ENCODE measurements at places on chromosomes 3 and 15. TPM values are rescaled to one million over a fixed set of nuclear protein-coding genes. Genes with fewer than 3 reads are reported as not detected.
A peak's percentile ranks its signal among the peaks of the same experiment; 100 is the strongest.

MED12L gene
- polyA plus RNA-seq: 5.4 TPM

GRCh38 chr3:51099794-51100535 lies 285.1 kb upstream of the MANF start:
- H3K27ac ChIP-seq: no peak overlapping the region
- H3K27me3 ChIP-seq: no peaks in the 10 kb centered on the region
- no peaks in the 10 kb centered on the region for H3K36me3 ChIP-seq

GRCh38 chr3:40971191-40972168 lies 227.8 kb upstream of the CTNNB1 start:
- H3K36me3 ChIP-seq: no peaks in the 10 kb centered on the region
- DNase-seq: peak; percentile 74
- H3K27ac ChIP-seq: peak overlapping the region; percentile 53
- no peaks in the 10 kb centered on the region for H3K27me3 ChIP-seq

- no peak for DNase-seq
- no peaks in the 10 kb centered on the region for H3K27me3 ChIP-seq
- H3K27ac ChIP-seq: no peak overlapping the region
- no peaks in the 10 kb centered on the region for H3K4me1 ChIP-seq
Observed at GRCh38 chr15:27535445-27536129, 563.5 kb downstream of the OCA2 start.

DNA sequence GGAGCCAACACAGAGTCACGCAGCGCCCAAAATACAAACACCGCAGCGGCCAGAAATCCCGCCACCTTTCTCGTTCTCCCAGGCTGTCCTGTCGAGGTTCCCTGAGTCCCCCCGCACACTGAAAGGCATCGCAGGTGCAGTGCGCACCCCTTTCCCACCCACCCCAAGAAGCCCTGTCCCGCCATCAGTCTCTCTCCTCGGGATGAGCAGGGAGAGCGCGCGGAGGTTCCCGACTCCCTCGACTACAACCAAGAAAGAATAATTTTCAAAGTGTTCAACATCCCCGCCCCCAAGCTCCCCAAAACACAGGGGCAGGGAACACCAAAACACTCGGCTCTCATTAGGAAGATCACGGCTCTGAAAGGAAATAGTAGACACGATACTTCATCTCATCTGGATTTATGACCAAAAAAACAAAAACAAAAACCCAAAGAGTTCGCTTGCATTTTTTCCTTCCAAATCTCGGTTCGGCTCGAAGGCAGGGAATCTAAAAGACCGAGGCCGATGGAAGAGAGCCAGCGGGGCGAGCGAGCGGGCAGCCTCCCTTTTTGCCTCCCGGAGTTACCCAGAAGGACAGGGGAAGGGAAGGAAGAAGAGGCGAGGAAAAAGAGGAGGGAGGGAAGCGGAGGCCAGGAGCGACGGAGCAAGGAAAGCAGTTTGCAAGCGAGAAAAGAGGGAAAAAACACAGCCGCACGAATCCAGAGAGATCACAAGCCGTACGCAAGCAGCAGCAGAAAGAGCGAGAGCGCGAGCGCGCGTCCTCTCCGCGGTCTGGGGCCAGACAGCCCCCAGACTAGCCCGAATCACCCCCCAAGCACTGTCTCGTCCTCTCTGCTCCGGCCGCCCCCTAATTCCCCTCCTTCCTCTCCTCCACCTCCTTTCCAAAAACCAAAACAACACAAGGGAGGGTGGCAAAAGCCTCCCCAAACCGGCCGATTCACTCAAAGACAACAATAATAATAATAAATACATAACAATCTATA lies 808 bp downstream of the BCL6 start:
- H3K4me1 ChIP-seq: peaks cover 33% of the 10 kb centered on the region
- H3K27ac ChIP-seq: peak overlapping the region; percentile 99
- H3K36me3 ChIP-seq: no peaks in the 10 kb centered on the region
- H3K27me3 ChIP-seq: no peaks in the 10 kb centered on the region
- peak; percentile 83 for DNase-seq
- H3K4me3 ChIP-seq: peak overlapping the region; percentile 66

DNA sequence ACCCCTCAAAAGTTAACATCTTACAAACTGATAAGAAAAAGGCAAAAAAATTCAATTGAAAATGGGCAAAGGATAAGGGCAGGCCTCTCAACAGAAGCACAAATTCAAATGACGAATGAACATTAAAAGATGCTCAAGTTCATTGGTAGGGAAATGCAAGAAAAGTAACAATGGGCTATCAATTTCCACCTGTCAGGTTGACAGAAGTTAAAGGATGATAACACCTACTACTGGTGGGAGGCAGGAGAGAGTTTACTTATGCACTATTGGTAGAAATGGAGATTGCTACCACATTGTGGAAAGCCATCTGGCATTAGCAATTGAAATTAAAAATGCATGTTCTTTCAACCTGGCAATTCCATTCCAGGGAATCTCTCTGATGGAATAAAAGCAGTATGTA lies 35.6 kb upstream of the TNFAIP8L3 start:
- no peak overlapping the region for H3K27ac ChIP-seq
- no peak overlapping the region for H3K4me3 ChIP-seq

DNA sequence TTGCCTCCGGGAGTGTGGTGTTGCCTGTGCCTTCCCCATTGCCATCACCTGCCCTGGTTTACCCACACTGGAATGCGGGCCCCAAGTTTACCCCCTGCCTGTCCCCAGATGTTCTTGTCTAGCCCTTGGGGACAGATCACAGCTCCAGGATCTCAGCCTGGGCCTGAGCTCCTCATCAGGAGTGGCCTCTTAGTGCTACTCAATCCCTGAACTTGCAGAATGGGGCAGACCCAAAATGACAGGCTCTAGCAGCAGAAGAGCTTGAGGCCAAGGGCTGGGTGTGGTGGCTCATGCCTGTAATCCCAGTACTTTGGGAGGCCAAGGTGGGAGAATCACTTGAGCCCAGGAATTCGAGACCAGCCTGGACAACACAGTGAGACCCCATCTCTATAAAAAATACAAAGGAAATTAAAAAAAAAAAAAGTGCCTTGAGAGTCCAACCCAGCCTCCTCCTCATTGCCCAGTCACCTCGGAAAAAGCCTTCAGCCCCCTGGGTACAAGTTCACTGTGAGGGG lies 3.8 kb downstream of the CHAC1 start:
- no peaks in the 10 kb centered on the region for H3K27me3 ChIP-seq
- H3K27ac ChIP-seq: no peak overlapping the region
- DNase-seq: no peak
- H3K4me3 ChIP-seq: no peak overlapping the region
- H3K4me1 ChIP-seq: peaks cover 9% of the 10 kb centered on the region
- H3K36me3 ChIP-seq: no peaks in the 10 kb centered on the region

- no peak for DNase-seq
- H3K4me1 ChIP-seq: no peaks in the 10 kb centered on the region
- no peaks in the 10 kb centered on the region for H3K27me3 ChIP-seq
Observed at GRCh38 chr3:113910966-113911365, 36.8 kb upstream of the ZDHHC23 start.

DNA sequence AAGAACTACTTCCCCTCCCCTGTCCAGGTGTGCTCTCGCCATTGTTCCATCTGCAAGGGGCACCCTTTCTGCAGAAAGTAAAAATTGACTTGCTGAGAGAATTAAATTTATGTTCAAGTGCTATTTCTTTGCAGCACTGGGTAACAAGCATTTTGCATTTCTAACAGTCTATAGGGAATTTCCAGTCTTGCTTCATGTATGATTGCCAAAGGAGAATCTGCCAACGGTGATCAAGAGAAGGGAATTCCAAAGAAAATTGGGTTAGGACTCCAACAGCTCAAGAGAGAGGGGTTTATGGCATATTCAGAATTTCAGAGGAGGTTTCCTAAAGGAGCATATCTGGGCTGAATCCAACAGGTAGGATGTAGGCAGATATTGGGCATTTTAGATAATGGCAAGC lies 136.7 kb upstream of the WNT5A start:
- H3K4me3 ChIP-seq: no peak overlapping the region
- no peaks in the 10 kb centered on the region for H3K36me3 ChIP-seq
- H3K27me3 ChIP-seq: peaks cover 4% of the 10 kb centered on the region
- no peak overlapping the region for H3K27ac ChIP-seq

Measured in large intestine (tissue), 12 donors.